ENCODE measurements at places on chromosomes 3 and 15. TPM values are rescaled to one million over a fixed set of nuclear protein-coding genes. Genes with fewer than 3 reads are reported as not detected.
A peak's percentile ranks its signal among the peaks of the same experiment; 100 is the strongest.

DNA sequence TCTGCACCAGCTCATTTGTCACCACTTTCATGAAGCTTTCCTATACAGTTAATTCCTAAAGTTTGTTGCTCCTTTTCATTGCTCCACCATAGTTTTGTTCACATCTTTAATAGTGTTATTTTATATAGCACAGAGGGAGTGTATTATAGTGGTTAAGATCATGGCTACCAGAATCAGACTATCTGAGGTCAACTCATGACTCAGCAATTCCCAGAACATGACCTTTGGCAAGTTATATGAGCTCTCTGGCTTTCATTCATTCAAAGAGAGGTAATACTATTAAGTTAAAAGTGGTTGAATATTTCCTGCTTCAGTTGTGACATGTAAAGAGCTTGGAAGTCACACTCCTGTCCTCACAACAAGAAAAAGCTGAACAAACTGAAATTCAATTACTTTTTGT is 1073.5 kb downstream of the NAALADL2 start:
- H3K4me3 ChIP-seq, result no peak overlapping the region
- no peak for DNase-seq
- no peaks in the 10 kb centered on the region for H3K27me3 ChIP-seq
- H3K36me3 ChIP-seq, result no peaks in the 10 kb centered on the region
- no peaks in the 10 kb centered on the region for H3K4me1 ChIP-seq

- no peaks in the 10 kb centered on the region for H3K27me3 ChIP-seq
- H3K27ac ChIP-seq, result no peak overlapping the region
- H3K4me3 ChIP-seq, result no peak overlapping the region
- H3K4me1 ChIP-seq, result no peaks in the 10 kb centered on the region
- DNase-seq, result no peak
- no peaks in the 10 kb centered on the region for H3K36me3 ChIP-seq
Observed at GRCh38 chr3:21505711-21506460, 245.1 kb downstream of the ZNF385D start.

- H3K4me3 ChIP-seq, result no peak overlapping the region
- no peak for DNase-seq
- no peak overlapping the region for H3K27ac ChIP-seq
- no peaks in the 10 kb centered on the region for H3K27me3 ChIP-seq
- peaks cover 12% of the 10 kb centered on the region for H3K36me3 ChIP-seq
Observed at GRCh38 chr3:132448216-132448961, 31.1 kb downstream of the DNAJC13 start.

DNA sequence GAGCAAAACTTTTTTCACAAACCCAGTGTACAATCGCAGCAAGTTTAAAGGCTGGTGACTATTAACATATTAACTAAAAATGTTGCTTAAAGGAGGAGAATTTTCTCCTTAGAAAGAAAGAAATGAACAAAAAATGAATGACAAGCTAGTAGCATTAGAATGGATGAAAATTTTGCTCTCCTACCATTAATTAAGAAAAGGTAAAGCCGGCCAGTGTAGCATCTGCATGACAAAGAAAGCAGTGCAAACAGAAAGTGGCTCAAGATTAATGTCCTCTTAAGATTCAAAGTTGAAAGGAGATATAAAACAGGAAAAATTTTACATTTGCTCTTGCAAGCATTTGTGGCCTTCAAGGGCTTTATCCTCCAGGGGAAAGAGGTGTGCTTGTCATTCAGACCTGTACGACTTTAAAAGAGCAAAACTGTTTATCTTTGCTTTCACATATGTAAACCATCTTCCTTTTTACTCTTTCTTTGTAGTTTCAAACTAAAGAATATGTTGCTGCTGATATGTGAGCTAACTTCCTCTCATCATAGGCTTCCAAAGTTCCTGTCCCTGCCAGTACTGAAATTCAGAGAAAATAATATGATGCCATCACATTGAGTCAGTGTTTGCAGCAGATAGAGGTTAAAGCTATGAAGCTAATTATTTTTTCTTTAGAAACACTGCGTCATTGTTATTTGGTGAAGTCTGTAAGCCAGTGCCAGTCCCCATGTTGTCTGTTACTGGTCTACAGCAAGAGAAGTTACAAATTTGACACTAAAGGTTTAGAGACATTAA is 439.1 kb upstream of the GRM7 start:
- no peak overlapping the region for H3K4me3 ChIP-seq
- no peak overlapping the region for H3K27ac ChIP-seq
- no peaks in the 10 kb centered on the region for H3K36me3 ChIP-seq

Gene MGA
- 30.7 TPM for total RNA-seq

Gene RHOV
- 0.41 TPM for total RNA-seq

GRCh38 chr15:63945007-63945788 is 101.1 kb downstream of the DAPK2 start:
- H3K27ac ChIP-seq, result peak overlapping the region; percentile 3
- peak; percentile 86 for DNase-seq
- H3K4me3 ChIP-seq, result no peak overlapping the region
- peaks cover 8% of the 10 kb centered on the region for H3K4me1 ChIP-seq

DNA sequence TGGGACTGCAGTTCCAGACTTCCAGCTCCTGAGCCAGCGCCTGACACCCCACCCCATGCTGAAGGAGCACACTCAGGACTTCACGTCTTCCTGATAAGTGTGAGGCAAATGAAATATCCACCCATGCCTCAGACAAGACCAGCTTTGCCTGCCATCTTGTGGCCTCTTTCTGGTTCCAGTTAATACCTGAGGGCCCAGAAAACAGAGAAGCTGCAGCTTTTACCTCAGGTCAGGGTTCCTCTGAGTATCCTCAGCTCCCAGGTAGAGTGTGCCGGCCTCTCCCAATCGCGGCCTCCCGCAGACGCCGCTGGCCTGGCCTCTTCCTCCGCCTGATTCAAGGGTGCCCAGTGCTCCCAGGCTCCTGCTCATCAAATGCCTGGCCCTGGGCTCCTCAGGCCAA is 5.1 kb upstream of the KLHL6 start:
- H3K36me3 ChIP-seq, result no peaks in the 10 kb centered on the region
- no peak overlapping the region for H3K27ac ChIP-seq
- peaks cover 32% of the 10 kb centered on the region for H3K4me1 ChIP-seq
- no peaks in the 10 kb centered on the region for H3K27me3 ChIP-seq

DNA sequence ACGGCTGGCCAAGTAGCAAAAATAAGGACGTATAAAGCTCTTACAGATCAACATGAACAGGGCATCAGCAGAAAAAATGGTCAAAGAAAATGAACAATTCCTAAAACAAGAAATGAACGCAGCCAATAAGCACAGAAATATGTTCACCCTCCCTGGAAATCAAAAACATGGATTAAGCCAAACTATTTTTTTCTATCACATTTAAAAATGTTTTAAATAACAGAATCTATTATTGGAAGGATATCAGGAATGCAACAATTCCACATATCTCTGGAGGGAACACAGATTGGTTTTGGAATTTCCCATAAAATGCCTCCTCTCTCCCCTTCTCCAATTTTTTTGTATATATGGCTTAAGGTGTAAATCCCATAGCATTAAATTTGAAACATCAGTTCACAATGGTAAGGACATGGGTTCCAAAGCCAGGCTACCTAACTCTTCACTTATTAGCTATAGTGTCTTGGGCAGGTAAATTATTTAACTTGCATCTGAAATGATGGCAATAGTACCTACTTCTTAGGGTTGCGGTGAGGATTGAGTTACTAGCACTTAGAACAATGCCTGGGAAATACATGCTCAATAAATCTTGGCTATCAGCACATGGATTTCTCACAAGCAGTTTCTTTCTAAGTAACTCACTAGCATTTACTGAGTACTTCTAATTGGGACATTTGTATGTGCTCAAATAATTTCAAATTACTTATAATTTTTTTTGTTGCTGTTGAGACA is 10.1 kb downstream of the UACA start:
- no peaks in the 10 kb centered on the region for H3K36me3 ChIP-seq
- H3K4me1 ChIP-seq, result peaks cover 4% of the 10 kb centered on the region
- H3K4me3 ChIP-seq, result no peak overlapping the region
- H3K27me3 ChIP-seq, result peaks cover 11% of the 10 kb centered on the region
- no peak overlapping the region for H3K27ac ChIP-seq
- no peak for DNase-seq

DNA sequence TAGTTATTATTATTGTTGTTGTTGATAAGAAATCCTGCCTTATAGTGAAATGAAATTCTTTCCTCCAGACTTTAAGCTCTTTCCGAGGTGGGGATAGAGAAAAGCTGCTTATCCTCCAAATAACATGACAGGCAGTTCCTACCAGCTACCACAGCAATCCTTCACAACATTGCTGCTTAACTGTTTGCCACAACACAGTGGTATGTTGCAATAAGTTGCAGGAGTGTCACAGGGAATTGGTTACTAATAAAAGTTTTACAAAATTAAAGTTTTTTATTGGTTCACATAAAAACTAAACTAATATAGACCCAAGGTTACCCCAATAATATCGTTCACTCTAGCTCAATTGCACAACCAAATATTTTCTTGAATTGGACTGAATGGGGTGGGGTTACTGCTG is 57.4 kb upstream of the ICE2 start:
- DNase-seq, result no peak
- H3K27me3 ChIP-seq, result no peaks in the 10 kb centered on the region
- no peak overlapping the region for H3K4me3 ChIP-seq
- H3K4me1 ChIP-seq, result peaks cover 83% of the 10 kb centered on the region
- H3K27ac ChIP-seq, result no peak overlapping the region
- peaks cover 19% of the 10 kb centered on the region for H3K36me3 ChIP-seq

Gene SGO1
- total RNA-seq, result 25.6 TPM

DNA sequence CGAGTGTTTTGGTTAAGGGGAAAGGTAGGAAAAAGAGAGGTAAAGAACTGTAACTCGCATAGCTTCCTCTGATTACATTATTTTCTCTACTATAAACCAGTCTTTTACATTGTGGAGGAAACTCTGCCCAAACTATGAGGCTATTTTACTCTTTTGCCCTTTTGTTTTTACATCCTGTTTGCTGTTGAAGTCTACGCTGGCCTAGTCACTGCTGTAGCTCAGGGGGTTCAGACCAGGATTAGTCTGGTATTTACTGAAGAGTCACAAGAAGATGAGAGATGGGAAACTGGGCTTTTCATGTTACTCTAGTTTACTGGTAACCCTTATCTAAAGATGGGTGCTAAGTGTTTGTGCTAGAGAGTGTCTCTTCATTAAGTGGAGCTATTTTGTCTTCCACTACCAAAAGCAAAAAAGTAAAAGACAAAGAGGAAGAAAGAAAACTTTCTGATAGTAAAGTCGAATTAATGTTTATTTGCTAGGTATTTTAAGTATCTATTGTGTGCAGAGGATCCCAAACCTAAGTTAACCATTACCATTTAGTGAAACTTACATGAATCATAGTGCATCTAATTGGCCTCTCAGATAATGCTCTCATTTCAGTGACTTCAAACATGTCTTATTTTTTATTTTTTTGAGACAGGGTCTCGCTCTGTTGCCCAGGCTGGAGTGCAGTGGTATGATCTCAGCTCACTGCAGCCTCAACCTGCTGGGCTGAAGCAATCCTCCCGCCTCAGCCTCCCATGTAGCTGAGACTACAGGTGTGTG is 10.9 kb downstream of the RARB start:
- peaks cover under 1% of the 10 kb centered on the region for H3K27me3 ChIP-seq
- no peaks in the 10 kb centered on the region for H3K4me1 ChIP-seq
- H3K4me3 ChIP-seq, result no peak overlapping the region
- no peak overlapping the region for H3K27ac ChIP-seq

DNA sequence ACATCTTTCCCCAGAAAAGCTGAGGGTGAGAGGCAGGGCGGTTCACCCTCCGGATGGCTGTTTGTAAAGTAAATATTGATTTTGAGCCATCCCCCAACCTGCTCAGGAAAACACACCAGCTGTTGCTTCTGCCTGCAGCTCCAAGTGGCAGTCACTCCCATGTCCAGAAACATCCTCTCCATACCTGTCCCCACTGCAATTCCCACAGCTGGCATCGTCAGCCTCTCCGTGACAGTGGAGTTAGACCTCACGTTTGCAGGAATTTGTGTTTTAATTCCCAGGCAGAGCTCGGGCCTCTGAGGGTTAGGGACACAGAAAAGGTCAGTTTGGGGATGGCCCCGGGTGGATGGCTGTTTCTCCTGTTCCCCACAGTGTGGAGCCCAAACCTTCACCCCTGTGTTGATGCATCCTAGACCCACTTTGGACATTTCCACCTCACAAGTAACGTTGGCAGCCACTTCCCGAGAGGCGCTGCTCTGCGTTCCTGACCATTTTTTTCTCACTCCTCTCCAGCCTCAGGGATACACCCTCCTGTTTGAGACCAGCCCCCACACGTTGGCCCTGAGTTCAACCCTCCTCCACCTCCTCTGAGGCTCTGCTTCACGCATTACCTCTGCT is 11.8 kb upstream of the FAM174B start:
- DNase-seq, result no peak
- no peak overlapping the region for H3K27ac ChIP-seq
- H3K36me3 ChIP-seq, result no peaks in the 10 kb centered on the region

GRCh38 chr15:70584441-70584837 is 178.9 kb downstream of the UACA start:
- no peak overlapping the region for H3K27ac ChIP-seq
- no peak overlapping the region for H3K4me3 ChIP-seq
- no peaks in the 10 kb centered on the region for H3K36me3 ChIP-seq
- peaks cover 15% of the 10 kb centered on the region for H3K4me1 ChIP-seq

Gene C3orf20
- total RNA-seq, result 0.20 TPM

Gene PLCH1
- total RNA-seq, result 0.20 TPM

Gene SLC51B
- not detected for total RNA-seq

Gene CDCP1
- total RNA-seq, result 0.36 TPM

Gene PDCD10
- total RNA-seq, result 68.9 TPM

Gene SAMD7
- total RNA-seq, result not detected

- peaks cover 25% of the 10 kb centered on the region for H3K4me1 ChIP-seq
- no peak overlapping the region for H3K4me3 ChIP-seq
Observed at GRCh38 chr15:77416148-77416455, 3.8 kb downstream of the PEAK1 start.

Gene TGM4
- not detected for total RNA-seq

Gene COLQ
- total RNA-seq, result 2.9 TPM

GRCh38 chr3:141055136-141055535 is 4.0 kb downstream of the SPSB4 start:
- no peaks in the 10 kb centered on the region for H3K36me3 ChIP-seq
- DNase-seq, result no peak
- peaks cover 30% of the 10 kb centered on the region for H3K27me3 ChIP-seq
- no peak overlapping the region for H3K27ac ChIP-seq

Gene TAGLN3
- total RNA-seq, result 1.2 TPM

Gene GOLGA6L10
- 2.5 TPM for total RNA-seq

- no peaks in the 10 kb centered on the region for H3K36me3 ChIP-seq
- no peak overlapping the region for H3K4me3 ChIP-seq
- H3K27me3 ChIP-seq, result no peaks in the 10 kb centered on the region
- DNase-seq, result no peak
Observed at GRCh38 chr3:12985148-12985547, 88.1 kb downstream of the IQSEC1 start.

DNA sequence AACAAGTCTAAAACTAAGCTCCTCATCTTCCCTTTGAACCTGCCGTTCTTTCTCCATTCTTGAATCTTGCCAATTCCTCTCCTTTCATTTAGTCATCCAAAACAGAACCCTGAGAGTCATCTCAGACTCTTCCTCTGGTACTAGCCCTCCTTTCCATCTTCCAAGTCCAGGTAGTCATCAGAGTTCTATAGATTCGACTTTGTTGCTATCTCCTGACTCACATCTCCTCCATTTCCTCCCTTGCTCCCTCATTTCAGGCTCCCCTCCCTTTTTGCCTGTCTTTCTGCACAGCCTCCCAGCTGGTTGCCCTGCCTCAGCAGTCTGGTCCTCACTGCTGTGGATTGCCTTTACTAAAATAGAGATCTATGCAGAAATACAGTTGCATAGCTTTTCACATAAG is 4.7 kb downstream of the ATG7 start:
- no peaks in the 10 kb centered on the region for H3K27me3 ChIP-seq
- peaks cover 66% of the 10 kb centered on the region for H3K4me1 ChIP-seq
- no peak overlapping the region for H3K27ac ChIP-seq
- H3K36me3 ChIP-seq, result peaks cover 53% of the 10 kb centered on the region
- no peak overlapping the region for H3K4me3 ChIP-seq

Gene GPR149
- not detected for total RNA-seq

Gene FBXO40
- not detected for total RNA-seq
